ENCODE measurements at places on chromosomes 5 and 9.
A peak's percentile ranks its signal among the peaks of the same experiment; 100 is the strongest.

- DNase-seq = no peak
These were observed 195.1 kb downstream of the SMARCA2 start for GRCh38 chr9:2210201-2210600.

GRCh38 chr5:65821966-65822365 is 100.0 kb downstream of the NLN start:
- DNase-seq = no peak

DNA sequence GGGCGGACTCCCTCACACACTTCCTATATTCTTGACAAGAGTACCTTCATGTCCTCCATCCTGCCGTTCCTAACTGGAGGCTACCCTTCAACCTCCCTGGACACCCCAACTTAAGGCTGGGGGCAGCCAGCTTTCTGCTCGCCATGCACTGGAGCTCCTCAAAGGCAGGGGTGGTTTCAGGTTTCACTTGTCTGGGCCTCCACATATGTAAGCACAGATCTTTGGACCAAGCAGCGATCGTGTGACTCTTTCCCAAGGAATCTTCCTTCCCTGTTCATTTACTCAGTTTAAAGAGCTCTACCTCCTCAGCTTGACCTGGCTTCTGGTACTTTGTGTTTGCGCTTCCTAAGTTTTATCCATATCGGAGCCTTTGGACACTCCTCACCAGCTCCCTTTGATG is 34.2 kb upstream of the TRPC7 start:
- no peak for DNase-seq

DNA sequence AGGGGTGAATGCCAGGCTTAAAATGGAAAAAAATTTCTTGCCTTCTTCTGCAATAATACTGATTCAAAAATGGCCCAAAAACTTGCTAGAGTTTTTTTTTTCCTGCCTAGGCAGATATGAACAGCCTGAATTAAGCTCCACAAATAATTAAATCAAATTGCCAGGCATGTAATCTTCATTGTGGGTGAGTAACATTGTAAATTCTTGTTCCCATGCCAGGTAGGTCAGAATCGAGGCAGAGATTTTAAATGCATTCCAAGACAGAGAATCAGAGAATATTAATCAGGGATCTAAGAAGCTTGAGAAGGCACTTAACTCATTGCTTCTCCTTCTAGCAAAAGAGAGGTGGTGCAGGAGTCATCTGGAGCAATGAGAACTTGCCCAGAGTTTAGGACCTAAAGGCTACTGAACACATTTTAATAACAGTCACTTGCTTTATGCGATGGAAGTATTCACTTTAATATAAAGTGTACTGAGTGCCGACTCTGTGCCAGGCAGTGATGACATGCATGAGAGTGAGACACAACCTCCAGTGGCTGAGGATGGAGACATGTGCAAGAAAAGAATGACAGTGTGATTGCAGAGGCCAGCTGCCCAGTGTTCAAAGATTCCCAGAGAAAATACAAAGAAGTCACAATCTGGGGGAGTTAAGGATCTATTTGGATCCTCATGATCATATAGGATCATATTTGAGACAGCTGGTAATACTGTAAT is 102.3 kb downstream of the APBA1 start:
- no peak for DNase-seq

DNA sequence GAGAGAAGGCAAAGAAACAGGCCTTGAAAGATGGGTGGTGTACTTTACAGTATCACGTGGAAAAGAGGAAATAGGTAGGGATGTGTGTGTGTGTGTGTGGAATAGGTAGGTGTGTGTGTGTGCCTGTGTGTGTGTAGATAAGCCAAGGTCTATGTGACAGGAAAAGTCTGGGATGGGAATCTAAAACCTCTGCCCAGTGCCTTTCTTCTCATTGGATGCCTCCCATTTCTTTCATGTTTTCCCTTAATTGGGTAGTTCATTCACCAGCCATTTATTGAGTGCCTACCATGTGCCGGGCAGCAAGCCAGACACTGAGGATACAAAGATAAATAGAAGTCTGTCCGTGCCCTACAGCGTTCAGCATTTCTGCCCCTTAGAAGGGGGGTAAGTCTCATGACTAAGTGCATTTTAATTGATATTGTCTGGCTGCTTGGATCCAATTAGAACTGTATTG is 1.0 kb downstream of the URM1 start:
- DNase-seq = no peak

DNA sequence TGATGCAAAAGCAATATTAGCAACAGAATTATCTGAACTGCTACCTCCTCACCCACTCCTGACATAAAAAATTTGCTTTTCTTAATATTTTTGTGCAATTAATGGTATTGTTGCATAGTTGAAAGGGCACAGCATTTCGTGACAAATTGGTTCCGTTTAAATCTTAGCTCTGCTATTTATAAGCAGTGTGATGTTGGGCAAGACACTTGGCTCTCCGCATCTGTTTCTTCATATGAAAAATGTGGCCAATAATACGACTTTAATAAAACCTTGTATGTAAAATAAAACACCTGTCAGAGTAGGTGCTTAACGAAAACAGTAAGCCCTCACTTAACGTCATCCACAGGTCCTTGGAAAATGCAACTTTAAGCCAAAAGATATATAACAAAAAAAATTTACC is 4.2 kb downstream of the TMEM167A start:
- no peak for DNase-seq

DNA sequence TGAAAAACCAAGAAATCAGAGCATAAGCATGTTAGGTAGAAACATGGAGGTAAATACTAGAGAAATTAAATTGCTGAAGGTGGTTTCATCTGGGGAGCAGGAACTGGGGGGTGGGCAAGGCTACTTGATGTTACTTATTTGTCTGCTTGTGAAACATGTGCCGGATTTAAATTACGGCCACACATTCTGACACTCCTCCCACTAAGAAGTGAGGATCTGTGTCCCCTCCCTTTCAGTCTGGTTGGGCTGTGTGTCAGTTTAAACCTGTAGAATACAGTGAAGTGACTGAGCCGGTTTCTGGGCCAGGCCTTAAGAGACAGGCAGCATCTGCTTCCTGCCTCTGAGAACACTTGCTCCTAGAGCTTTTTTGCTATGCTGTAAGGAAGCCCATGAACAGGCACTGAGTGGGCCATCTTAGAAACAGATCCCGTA is 2.3 kb upstream of the IARS1 start:
- no peak for DNase-seq

GRCh38 chr9:36401164-36401740 is 1.2 kb upstream of the RNF38 start:
- DNase-seq = peak; percentile 73

- no peak for DNase-seq
These were observed 157.7 kb downstream of the SLF1 start for GRCh38 chr5:94776167-94776566.

GRCh38 chr5:82802954-82803353 is 274.2 kb downstream of the TMEM167A start:
- no peak for DNase-seq

- no peak for DNase-seq
These were observed 27.0 kb downstream of the FAM169A start for GRCh38 chr5:74839229-74839628.

GRCh38 chr5:51468196-51468595 is 84.9 kb downstream of the ISL1 start:
- no peak for DNase-seq

DNA sequence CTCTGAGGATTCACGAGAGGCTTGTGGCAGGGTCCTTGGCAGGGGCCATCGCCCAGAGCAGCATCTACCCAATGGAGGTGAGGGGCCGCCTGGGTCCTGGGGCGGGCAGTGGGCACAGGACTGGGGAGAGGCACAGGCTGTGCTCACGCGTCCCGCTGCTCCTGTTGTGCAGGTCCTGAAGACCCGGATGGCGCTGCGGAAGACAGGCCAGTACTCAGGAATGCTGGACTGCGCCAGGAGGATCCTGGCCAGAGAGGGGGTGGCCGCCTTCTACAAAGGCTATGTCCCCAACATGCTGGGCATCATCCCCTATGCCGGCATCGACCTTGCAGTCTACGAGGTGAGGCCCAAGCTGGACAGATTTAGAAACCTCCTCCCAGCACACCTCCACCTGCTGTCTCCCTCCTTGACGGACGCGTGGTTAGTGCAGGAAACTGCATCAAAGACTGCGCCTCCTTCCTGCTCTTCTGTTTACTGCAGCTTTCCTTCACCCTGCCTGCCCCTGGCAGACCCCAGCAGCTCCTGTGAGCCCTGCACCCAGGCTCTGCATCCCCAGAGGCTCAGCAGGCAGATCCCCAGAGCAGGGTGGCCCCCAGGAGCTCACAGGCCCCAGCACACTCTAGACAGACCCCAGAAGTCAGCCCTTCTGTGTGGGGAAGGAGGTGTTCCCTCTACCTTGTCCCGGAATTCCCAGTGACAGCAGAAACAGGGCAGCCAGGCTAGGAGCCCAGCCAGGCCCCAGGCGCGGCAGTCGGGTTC is 21.2 kb downstream of the PTGES2 start:
- DNase-seq = no peak
